HAP-1 (cell line): ENCODE measurements at places on chromosomes 7 and 10.

GRCh38 chr10:31936933-31937332 is 8.3 kb upstream of the ARHGAP12 start:
- no peak for DNase-seq

- no peak for DNase-seq
Measured at GRCh38 chr7:23232966-23233365, 13.6 kb upstream of the GPNMB start.

DNA sequence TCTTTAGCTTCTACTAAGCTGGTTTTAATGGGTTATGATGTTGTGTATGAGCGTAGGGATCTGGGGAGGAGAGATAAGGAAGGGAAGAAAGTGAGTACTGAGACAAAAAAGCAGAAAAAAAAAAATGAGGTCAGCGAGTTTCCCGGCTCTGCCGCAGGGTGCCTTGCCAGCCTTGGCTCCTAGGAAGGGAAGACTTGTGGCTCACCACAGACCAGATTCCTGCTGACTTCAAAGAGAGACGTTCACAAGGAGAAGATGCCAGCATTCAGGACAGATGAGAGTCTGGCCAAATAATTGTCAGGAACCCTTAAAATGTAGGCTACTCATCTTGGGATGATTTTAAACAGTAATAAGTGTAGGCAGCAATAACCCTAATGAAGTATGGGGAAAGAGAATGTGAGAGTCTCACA is 11.4 kb upstream of the FAS start:
- no peak for DNase-seq

DNA sequence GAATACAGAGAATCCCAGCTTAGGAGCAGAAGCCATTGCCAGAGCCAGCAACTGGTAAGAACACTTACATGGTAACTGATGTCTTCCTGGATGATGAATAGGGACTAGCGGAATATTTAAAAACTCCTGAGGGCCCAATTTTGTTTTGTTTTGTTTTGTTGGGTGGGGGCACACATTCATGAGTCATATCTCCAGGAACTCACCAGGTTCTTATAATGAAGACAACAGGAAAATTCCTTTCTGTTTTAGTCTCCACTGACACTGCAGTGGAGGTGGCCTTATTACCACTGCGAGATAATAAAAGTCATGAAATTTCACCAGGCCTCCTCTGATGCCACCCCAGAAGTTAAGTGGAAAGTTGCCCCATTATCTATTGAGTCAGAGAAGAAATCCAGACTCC is 6.6 kb upstream of the CUZD1 start:
- DNase-seq, result no peak

GRCh38 chr7:129228633-129229032 is 3.8 kb downstream of the AHCYL2 start:
- no peak for DNase-seq

DNA sequence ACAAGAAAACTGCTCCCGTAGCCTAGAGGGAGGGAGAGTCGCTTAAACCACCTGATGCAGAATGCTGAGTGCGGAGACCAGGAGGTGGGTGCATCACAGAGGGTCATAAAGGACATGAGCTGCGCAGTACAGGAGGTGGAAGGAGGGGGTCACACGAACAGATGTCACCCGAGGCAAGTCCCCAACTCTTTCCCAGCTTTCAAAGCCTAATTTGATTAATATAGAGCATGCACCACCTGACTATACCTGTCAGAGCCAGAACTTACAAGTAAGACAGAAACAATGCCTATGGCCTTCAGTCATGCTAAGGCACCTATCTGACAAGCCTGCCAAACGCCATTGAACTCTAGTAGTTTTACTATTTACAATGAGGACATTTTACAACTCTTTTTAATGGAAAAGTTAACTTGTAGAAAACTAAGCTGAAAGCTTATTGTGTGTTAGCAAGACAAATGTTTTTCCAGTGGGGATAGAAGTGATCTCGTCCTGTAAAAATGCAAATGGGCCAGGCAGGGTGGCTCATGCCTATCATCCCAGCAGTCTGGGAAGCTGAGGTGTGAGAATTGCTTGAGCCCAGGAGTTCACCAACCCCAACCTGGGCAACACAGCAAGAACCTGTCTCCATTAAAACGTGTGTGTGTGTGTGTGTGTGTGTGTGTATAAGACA is 1.1 kb upstream of the VOPP1 start:
- no peak for DNase-seq

DNA sequence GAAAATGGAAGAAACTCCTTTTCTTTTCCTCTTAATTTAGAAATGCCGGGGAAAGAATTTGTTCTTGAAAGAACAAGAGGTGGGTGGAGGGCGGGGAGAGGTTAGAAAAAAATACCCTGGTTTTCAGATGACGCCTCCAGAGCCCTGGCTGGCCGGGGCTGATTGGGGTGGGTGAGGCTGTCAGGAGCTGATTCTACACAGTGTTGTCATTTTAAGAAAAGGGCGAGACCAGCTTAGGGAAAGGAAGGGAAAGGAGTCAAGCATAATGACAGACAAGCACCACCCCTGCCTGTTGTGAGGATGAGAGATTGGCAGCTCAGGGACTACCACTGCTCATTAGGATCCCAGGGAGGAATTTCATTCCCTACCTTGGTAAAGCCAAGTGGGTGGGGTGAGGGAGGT is 9.9 kb upstream of the FAM180A start:
- no peak for DNase-seq

GRCh38 chr10:34641913-34642558 is 173.1 kb downstream of the PARD3 start:
- no peak for DNase-seq

DNA sequence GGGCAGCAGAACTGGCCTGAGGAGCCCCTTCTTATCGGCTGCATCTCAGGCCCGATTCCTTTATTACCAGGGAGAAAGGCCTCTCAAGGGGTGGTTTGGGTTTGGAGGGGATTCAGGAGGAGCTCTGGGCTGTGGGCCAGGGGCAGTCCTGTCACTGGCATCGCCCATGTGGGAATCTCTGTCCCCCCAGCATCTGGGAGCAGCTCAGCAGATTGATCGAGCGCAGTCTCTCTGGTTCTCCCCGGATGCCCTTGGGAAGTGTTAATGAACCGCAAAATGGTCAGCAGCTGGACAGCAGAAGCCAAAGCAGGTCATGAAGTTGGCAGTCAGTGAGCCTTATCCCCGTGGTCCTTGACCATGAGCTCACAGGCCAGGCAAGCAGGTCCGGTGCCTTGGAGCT is 104.4 kb upstream of the ANLN start:
- DNase-seq, result no peak

DNA sequence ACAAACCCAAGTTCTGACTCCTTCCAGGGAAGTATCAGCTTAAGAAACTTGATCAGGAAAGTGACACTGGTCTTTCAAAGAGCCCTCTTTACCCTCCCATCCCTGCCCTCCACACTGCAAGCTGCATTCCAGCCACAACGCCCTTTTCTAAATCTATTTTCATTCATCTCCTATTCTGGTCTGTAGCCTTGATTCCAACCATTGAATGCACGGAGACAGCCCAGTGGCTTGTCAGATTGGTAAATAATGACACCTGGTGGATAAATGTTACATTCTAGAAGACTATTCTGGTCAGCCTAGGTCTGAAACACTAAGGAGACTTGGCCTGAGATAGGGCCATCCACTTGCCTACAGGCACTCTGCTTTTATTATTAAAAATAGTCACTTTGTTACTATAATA is 20.9 kb downstream of the MORN4 start:
- peak; percentile 56 for DNase-seq

DNA sequence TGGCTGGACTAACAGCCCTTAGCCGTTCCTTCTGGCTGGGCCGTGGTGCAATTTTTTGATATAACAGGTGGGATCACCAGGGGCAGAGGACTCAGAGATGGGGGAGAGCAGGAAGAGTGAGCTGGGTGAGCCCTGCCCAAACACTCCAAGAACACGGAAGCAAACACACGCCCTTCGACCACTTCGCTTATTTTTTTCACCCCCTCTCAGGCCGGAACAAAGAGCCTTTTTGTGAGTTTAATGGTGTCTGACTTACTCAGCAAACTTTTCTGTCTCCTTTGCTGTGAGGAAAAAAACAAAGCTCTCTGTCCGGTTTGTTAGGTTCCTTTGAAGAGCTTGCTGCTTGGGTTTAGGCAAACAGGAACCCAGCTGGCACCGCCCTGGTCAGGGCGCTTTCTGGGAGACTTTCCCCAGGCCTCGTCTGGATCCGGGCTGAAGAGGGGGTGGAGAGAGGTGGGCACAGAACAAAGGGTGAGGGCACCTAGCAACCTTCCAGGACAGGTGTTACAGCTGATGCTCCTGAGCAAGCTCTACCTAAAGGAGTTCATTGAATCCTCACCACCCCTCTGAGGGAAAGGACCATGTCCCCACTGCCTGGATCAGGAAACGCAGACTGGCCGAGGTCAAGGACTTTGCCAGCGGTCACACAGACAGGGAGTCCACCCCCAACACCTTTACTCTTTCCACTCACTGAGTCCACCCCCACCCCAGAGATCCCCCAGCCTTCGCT is 23.3 kb downstream of the CALML3 start:
- DNase-seq, result no peak

DNA sequence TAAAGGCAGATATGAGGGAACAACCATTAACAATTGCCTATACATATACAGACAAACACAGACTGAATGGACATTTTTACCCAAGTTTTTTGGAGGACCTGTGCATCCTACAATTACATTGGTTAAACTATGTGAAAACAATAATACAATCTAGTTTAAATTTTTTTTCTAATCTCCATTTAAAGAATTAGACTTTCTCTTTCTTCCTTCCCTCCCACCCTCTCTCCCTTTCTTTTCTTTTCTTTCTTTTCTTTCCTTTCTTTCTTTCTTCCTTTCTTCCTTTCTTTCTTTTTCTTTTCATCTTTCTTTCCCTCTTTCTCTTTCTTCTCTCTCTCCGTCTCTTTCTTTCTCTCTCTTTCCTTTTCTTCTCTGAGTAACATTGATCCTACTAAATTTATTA is 183.7 kb downstream of the HDAC9 start:
- no peak for DNase-seq

- DNase-seq, result no peak
Measured at GRCh38 chr10:132711613-132712121, 74.3 kb downstream of the NKX6-2 start.
